ENCODE measurements at places on chromosomes 3 and 15.

DNA sequence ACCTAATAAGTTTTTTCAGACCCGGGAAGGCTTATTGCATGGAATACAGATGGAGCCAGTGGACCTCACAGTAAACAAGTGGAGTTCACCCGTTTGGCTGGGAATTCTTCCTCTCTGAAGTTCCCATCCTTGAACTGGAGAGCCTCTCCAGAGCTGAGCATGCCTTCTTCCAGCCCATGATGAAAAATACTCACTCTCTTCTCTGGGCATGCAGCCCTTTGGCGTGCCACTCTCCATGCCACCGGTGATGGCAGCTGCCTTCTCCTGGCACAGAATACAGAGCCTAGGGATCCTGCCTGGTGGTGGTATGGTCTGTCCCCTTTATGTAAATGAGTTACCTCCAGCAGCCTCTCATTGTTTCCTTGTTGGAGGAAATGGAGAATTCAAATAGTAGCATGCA is 150.8 kb downstream of the LEKR1 start:
- DNase-seq: no peak

GRCh38 chr15:89021224-89021623 is 67.0 kb upstream of the ABHD2 start:
- DNase-seq: no peak

GRCh38 chr3:123511084-123511483 is 62.2 kb upstream of the ADCY5 start:
- DNase-seq: no peak

DNA sequence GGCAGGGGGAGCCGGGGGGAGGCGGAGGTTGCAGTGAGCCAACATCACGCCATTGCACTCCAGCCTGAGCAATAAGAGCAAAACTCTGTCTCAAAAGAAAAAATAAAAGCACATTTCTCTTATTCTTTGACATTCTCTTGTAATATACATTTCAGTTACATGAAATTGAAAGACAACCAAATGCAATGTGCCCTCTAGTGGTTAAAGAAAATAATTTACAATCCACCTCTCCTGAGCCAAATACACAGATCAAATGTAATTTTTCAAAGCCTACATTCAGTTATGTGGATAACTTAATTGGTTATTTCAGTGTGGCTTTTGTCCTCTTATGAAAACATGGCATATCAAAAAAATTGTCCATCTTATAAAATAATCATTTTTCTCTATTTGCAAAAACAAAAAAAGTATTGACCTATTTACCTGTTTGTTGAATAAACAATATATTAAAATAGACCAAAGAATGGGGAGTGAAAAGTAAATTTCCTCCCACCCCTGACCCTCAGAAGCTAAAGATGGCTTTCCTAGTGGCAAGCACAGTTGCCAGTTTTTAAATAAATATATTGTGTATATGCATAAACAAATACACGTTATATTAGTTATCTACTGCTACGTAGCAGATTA is 14.2 kb upstream of the U2SURP start:
- no peak for DNase-seq

- DNase-seq: no peak
Observed at GRCh38 chr3:127699416-127700300, 26.9 kb downstream of the ABTB1 start.

GRCh38 chr3:66377800-66378199 is 123.0 kb downstream of the LRIG1 start:
- DNase-seq: no peak

DNA sequence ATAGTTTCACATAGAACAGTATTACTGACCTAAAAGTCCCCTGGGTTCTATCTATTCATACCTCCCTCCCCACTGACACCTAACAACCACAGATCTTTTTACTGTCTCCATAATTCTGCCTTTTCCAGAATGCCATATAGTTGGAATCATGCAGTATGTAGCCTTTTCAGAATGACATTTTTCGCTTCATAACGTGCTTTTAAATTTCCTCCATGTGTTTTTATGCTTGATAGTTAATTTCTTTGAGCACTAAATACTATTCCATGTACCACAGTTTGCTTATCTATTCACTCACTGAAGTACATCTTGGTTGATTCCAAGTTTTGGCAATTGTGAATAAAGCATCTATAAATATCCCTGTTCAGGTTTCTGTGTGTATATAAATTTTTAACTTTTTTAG is 77.7 kb upstream of the GPR149 start:
- DNase-seq: no peak

DNA sequence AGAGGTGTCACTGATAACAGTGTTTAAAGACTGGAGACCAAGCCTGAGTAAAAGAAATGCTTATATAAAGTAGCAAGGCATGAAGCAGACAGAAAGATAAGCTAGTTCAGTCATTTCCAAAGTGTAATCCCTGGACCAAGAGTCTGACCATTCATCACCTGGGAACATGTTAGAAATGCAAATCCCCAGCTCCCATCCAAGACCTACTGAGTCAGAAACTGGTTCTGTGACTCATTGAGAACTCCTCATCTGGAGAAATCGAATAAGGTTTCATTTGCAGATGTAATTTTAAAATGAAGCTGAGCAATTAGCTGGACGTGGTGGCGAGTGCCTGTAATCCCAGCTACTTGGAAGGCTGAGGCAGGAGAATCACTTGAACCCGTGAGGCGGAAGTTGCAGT is 473.9 kb upstream of the UBE2E2 start:
- no peak for DNase-seq

GRCh38 chr3:194003114-194004057 is 132.6 kb upstream of the HES1 start:
- DNase-seq: peak; percentile 82

- no peak for DNase-seq
Observed at GRCh38 chr3:64824394-64824909, 136.7 kb upstream of the ADAMTS9 start.

DNA sequence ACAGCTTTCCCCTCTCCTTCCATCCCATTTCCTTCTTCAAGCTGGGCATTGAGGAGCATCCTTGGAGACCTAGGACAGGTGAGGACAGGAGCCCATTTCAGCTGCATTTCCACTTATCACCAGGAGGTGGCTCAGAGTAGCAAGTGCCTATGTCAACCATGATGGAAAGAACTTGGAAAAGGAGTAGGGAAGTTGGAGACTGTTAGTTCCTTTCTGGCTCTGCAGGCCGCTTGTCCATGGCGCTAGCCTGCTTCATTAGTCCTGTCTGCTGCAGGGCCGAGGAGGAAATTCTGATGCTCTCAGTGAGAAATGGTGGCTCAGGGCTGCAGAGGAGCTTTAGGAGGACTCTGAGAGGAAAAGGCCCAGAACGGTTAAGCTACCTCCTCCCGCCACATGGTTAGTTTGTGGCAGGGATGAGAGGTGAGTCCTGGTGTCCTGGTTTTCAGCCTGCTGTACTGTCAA is 7.0 kb upstream of the CD276 start:
- DNase-seq: peak; percentile 2

DNA sequence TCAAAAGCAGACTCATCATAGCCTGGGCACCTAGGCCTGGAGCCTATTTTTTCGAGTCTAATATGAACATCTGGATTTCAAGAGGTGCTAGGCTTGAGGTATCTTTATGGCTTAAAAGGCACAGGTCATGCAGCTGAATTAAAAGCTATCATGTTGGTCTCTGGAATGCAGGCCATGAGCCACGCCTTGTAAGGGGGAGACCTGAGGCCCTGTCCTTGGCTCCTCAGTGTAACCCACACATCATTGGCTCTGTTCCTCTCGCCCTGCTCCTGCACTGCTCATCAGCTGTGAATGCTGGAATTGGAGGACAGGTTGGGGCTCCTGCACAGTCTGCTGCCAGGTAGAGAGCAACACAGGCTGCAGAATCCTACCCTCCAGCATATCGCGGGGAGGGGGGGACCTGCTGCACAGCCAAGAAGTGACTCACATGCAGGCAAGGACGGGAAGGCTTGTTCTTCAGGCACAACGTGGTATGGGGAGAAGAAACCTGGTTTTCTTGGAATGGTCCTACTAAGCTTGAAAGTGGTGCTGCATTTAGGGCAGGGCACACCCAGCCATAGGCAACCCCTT is 146.0 kb downstream of the CHST2 start:
- DNase-seq: no peak

- no peak for DNase-seq
Observed at GRCh38 chr15:51080286-51080685, 14.4 kb downstream of the TNFAIP8L3 start.

DNA sequence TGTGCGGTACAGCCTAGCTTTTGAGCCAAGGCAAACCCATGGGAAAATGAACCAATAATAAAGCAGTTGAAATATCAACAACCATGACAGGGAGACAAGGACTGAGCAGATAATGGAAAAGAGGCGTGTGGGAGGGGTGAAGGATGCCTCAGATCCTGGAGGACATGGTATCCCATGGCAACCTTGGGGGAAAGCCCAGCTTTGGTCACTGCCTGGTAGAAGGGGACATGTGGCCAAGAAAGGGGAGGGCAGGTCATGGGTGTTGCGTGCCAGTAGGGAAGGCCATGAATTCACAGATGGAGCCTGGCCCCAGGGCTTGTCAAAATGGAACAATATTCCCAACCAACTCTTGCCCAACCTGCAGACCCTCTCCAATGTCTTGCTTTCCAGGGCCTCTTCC is 140.5 kb upstream of the SMAD3 start:
- DNase-seq: no peak

DNA sequence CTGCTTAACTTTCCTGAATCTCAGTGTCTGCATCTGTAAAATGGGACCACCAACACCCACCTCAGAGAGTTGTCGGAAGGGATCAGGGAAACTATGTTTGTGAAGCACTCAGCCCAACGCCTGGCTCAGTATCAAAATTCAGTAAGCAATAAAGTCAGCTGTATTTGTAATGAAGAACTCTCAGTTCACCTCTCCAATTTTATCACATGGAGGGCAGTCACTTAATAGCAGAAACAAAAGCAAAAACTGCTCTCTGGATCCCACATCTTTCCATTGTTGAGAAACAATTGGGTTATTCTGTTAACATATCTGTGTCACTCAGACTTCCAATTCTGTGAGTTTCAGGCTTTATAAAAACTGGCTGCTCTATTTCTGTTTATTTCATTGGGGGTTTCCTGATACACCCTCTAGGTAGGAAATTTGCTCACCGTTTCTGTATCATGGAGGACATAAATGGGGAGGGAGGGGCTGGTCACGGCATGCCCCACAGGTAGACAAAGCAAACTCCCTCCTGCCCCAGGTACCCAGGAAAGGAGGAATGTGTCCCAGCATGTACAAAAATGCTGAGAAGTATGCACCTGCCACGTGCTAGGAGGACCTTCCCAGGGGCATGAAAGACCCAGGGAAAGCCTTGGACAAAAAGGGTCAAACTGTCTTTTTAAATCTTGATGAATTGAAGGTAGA is 81.4 kb upstream of the LMOD3 start:
- no peak for DNase-seq

GRCh38 chr15:76945494-76946093 is 14.0 kb downstream of the RCN2 start:
- DNase-seq: no peak

DNA sequence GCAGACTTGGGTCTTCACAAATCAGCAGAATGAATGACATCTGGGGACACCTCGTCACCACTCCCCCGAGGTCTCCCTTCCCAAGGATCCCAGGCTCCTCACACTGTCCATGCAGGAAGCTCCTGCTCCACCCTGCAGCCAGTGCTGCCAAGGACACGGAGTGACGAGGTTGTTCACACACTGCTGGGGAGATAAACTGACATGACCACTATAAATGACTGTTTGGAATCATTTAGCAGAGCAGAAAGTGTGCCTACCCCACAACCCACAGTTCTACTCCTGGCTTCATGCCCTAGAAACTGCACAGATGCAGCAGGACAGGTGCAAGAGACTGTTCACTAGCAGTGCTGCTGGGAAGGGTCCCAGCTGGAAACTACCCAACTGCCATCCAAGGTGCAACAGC is 19.7 kb upstream of the PRSS50 start:
- no peak for DNase-seq

- DNase-seq: no peak
Observed at GRCh38 chr3:33047842-33048834, 48.8 kb downstream of the GLB1 start.

GRCh38 chr3:8519156-8519555 is 17.5 kb downstream of the LMCD1 start:
- no peak for DNase-seq

DNA sequence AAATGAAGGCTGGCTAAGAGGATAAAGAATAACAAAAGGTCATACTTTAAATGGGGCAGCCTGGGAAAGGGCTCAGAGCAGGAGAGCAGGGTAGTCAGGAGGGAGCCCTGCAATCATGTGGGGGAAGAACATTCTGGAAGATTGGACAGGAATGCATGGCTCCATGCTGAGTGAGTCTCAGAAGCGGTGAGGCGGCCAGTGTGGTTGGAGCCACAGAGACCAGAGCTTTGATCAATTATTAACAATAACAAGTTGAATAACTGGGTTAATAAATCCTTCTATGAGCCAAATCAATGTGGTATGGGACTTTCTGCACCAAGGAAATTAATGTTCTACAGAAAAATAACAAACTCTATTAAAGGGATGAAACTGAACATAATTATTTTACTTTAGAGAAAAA is 57.9 kb upstream of the DCUN1D1 start:
- DNase-seq: no peak

DNA sequence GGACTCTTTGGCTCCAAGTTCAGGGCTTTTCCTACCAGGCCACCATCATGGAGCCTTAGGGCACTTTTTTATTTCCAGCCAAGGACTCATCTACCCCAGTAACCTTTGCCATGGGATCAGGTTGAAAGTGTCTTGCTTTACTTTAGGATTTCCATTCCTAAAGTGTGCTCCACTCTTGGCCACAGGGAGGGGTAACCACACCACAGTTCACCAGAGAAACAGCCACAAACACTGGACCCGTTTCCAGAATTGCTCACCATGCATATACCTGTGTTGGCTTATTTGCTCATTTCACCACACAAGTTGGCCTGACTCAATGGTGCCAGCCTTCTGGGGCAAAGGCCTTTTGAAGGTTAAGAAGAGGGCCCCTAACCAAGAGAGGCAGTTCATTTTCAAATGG is 70.6 kb upstream of the RAD18 start:
- DNase-seq: no peak

DNA sequence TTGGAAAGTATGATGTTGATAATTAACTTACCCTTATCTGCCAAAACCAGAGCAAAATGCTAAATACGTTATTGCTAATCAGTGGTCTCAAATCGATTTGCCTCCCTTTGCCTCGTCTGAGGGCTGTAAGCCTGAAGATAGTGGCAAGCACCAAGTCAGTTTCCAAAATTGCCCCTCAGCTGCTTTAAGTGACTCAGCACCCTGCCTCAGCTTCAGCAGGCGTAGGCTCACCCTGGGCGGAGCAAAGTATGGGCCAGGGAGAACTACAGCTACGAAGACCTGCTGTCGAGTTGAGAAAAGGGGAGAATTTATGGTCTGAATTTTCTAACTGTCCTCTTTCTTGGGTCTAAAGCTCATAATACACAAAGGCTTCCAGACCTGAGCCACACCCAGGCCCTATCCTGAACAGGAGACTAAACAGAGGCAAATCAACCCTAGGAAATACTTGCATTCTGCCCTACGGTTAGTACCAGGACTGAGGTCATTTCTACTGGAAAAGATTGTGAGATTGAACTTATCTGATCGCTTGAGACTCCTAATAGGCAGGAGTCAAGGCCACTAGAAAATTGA is 59.7 kb downstream of the DCUN1D1 start:
- DNase-seq: no peak

GRCh38 chr3:155334215-155334913 is 40.9 kb upstream of the STRIT1 start:
- DNase-seq: no peak
